ENCODE measurements at places on chromosomes 6 and 20. TPM values are rescaled to one million over a fixed set of nuclear protein-coding genes. Genes with fewer than 3 reads are reported as not detected.

Gene PNISR
- total RNA-seq: 158 TPM

- H3K36me3 ChIP-seq: no peaks in the 10 kb centered on the region
- H3K4me1 ChIP-seq: no peaks in the 10 kb centered on the region
- no peak for DNase-seq
- H3K4me3 ChIP-seq: no peak overlapping the region
Measured at GRCh38 chr6:146282837-146283236, 254.0 kb downstream of the GRM1 start.

- H3K4me1 ChIP-seq: peaks cover 6% of the 10 kb centered on the region
- H3K36me3 ChIP-seq: no peaks in the 10 kb centered on the region
- no peak overlapping the region for H3K27ac ChIP-seq
- DNase-seq: no peak
- H3K4me3 ChIP-seq: no peak overlapping the region
Measured at GRCh38 chr6:139145661-139146060, 10.8 kb downstream of the HECA start.

- no peaks in the 10 kb centered on the region for H3K27me3 ChIP-seq
- no peaks in the 10 kb centered on the region for H3K36me3 ChIP-seq
- DNase-seq: no peak
- no peak overlapping the region for H3K4me3 ChIP-seq
Measured at GRCh38 chr20:36394340-36394965, 88.3 kb downstream of the DLGAP4 start.

Gene C20orf141
- not detected for total RNA-seq

Gene OSER1
- 39.6 TPM for total RNA-seq

DNA sequence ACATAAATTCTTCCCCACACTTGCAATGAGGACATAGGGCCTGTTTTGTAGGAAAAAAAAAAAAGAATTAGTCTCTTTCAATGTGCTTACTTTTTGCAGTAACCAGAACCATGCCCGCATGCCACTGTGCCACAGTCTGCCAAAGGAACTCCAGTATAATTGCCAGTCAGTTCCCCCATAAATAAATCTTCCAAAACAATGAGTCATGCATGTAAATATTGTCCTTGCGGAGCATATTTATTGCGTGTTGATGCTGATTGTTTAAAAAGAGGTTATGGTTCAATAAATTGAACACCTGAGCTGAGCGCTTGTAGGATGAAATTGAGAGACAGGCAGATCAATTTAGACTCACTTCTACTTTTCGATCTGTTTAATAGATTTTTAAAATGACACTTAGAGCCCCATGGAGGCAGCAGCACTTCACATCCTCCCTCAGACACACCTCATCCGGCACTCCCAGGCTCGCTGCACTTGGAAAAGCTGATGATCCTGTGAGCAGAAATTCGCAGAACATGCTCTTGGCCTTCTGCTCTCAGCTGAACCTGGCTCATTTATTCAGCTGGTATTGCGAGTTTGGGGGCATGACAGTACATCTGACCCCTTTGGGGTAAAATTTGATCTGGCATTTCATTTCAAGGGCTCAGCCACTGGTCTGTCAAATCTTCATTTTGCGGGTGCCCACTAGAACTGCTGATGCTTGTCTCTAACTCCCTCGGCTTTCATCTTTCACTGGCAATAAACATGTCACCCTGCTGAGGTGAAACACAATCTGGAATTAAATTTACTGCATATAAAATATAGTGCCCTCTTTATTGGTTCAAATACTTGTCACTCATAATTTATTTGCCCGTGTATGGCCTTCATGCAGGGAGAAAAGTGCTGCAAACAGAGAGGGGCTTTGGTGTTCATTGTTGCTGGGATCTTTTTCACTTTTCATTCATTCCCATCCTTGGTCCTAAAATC is 371.1 kb upstream of the POU3F2 start:
- H3K4me1 ChIP-seq: no peaks in the 10 kb centered on the region
- H3K27ac ChIP-seq: no peak overlapping the region
- H3K4me3 ChIP-seq: no peak overlapping the region
- no peaks in the 10 kb centered on the region for H3K36me3 ChIP-seq
- DNase-seq: no peak

- H3K27ac ChIP-seq: peak overlapping the region; percentile 76
- H3K4me3 ChIP-seq: no peak overlapping the region
- DNase-seq: peak; percentile 66
- H3K4me1 ChIP-seq: peaks cover 6% of the 10 kb centered on the region
- H3K36me3 ChIP-seq: no peaks in the 10 kb centered on the region
Measured at GRCh38 chr20:35134472-35134871, 12.7 kb downstream of the EDEM2 start.

Gene PRL
- 0.22 TPM for total RNA-seq

GRCh38 chr6:21965953-21966539 is 330.8 kb downstream of the PRL start:
- peaks cover 3% of the 10 kb centered on the region for H3K4me1 ChIP-seq
- no peaks in the 10 kb centered on the region for H3K27me3 ChIP-seq
- DNase-seq: no peak
- no peak overlapping the region for H3K27ac ChIP-seq
- no peak overlapping the region for H3K4me3 ChIP-seq

Gene TCF21
- total RNA-seq: 39.9 TPM

DNA sequence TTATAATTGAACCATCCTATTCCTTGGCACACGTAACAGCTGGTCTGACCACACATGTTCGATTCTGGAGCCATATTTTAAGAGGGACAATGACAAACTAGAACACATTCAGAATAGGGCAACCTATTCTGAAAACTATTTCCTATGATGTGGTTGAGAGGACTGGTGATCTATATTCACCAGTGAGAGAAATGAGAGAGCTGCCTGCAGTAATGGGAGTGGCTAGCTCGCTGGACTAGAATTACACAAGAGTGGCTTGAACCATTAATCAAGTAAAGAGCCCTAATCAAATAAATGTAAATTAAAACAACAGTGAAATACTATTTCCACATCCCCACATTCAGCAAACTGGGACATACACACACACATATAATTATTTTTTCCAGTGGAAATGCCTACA is 55.3 kb upstream of the LY86 start:
- no peak for DNase-seq
- H3K27me3 ChIP-seq: no peaks in the 10 kb centered on the region
- no peaks in the 10 kb centered on the region for H3K36me3 ChIP-seq

GRCh38 chr6:31470801-31471200 is 27.1 kb upstream of the MICB start:
- no peaks in the 10 kb centered on the region for H3K36me3 ChIP-seq
- DNase-seq: no peak
- no peak overlapping the region for H3K4me3 ChIP-seq
- H3K4me1 ChIP-seq: no peaks in the 10 kb centered on the region

Gene VPS16
- 44.1 TPM for total RNA-seq

Gene REM1
- 6.5 TPM for total RNA-seq

- H3K4me3 ChIP-seq: no peak overlapping the region
- no peaks in the 10 kb centered on the region for H3K36me3 ChIP-seq
- H3K4me1 ChIP-seq: no peaks in the 10 kb centered on the region
Measured at GRCh38 chr20:54846948-54847347, 371.6 kb downstream of the DOK5 start.

Gene PGC
- not detected for total RNA-seq

Gene TBXT
- not detected for total RNA-seq

DNA sequence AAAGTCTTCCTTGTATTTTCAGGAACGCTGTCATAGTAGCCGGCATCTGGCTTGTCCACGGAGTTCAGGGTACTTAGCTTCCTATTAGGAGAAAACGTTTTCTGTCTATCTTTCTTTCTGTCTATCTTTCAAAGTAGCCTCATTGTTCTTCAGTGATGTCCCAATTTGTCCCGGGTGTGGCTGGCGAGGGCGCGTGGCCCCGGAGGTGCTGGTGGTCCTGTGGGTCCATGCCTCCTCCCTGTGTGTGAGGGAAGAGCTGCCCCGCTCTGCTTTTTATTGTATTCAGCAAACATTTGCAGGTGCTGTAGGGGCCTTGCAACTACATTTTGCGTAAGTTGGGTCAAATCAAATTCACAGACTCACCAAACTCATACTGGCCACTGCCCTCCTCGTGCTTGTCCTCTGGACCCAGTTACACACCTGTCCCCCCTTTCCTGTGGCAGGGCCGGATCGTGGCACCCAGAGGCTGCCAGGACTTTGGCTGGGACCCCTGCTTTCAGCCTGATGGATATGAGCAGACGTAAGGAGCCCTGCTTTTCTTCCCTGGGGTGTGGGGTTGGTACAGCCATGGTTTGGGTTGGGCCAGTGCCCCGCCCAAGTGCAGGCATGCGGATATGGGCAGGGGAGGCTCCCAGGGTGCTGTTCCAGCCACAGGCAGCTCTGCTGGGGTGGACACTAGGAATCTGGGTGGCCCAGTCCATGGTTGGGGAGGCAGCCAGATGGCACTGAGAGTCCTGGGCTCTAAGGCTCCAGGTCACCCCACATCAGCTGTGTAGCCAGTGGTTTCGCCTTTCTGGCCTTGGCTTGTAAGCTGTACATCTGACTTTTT is 12.3 kb downstream of the ITPA start:
- H3K27me3 ChIP-seq: no peaks in the 10 kb centered on the region
- DNase-seq: no peak
- H3K4me3 ChIP-seq: no peak overlapping the region
- H3K36me3 ChIP-seq: no peaks in the 10 kb centered on the region
- no peak overlapping the region for H3K27ac ChIP-seq

DNA sequence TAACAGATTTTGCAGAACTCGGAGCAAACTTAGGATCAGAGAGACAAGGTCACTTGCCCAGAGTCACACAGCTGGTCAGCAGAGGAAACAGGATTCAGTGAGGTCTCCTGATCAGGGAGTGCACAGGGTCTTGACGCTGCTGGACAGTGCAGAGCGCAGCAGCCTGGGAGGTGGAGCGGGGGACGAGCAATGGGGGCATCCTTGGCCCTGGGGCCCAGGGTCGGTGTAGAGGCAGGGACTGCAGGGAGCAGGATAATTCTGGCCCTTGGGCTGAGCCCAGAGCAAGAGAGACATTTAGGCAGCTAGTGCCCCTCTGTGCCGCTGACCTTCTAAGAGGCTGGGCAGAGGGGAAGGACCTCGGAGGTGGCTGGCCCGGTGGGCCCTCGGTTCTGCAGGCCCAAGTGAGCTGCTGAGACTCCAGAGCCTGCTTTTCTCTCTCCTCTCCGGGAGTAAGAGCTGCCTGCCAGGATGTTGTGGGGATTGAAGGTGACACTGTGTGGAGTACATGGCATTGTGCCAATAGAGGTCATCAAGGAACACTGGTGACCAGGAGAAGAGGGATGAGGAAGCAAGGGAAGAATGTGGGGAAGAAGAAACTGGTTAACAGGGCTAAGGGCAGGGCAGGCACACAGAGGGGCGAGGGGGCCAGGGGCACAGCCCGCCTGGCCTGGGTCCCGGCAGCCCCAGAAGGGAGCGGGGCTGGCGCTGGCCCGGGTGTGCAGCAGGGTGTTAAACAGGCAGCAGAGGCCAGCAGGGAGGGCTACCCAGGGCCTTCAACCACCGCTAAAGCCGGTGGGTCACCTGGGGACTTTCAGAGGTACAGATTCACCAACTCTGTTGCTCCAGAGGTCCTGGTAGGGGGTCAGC is 122.0 kb downstream of the AGPAT4 start:
- H3K27ac ChIP-seq: no peak overlapping the region
- H3K36me3 ChIP-seq: no peaks in the 10 kb centered on the region
- H3K4me3 ChIP-seq: no peak overlapping the region

DNA sequence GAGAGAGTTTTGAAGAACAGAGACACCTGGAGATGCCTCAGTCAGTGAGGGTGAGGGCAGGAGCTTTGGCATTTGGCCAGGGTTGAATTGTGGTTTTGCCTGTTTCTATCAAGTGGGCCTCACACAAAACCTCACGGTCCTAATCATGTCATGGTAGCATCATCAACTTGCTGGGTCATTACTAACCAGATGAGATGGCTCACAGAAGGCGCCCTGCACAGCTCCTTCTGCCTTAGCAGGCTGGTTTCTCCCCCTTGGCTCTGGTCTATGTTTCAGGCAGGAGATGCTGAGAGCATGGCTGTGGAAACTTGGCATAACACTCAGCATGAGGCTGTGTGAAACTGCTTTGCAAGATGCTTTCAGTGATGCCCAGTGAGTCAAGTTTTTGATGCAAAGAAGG is 99.3 kb downstream of the LRRC1 start:
- H3K27ac ChIP-seq: no peak overlapping the region
- H3K36me3 ChIP-seq: no peaks in the 10 kb centered on the region
- H3K4me3 ChIP-seq: no peak overlapping the region
- H3K27me3 ChIP-seq: no peaks in the 10 kb centered on the region
- no peaks in the 10 kb centered on the region for H3K4me1 ChIP-seq
- no peak for DNase-seq

DNA sequence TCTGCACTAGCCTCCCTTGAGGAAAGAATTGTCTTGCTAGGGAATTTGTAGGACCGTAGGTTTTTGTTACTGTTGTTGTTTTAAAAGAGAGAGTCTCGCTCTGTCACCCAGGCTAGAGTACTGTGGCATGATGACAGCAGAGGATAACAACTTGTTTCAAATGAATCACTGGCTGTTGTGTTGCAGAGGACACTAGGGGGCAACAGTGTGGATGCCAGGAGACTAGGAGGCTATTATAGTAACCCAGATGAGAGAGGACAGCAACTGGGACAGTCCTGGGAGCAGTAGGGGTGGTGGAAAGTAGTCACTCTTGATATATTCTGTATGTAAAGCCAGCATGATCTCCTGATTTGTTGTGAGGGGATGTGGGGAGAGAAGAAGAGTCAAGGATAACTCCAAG is 41.8 kb upstream of the LAMA4 start:
- H3K27ac ChIP-seq: no peak overlapping the region
- no peak overlapping the region for H3K4me3 ChIP-seq
- no peak for DNase-seq
- H3K4me1 ChIP-seq: peaks cover 6% of the 10 kb centered on the region
- no peaks in the 10 kb centered on the region for H3K36me3 ChIP-seq
- no peaks in the 10 kb centered on the region for H3K27me3 ChIP-seq

Gene ASIP
- total RNA-seq: 22.5 TPM
